Stimulated activated CD8-positive, alpha-beta memory T cell treated with anti-CD3 and anti-CD28 coated beads, Interleukin-2, amount 100 ng/mL, for 48 hours (primary cell): ENCODE measurements at places on chromosomes 2 and 18.

- no peak for DNase-seq
These were observed 100.7 kb downstream of the MAIP1 start for GRCh38 chr2:200056105-200056504.

GRCh38 chr18:3451183-3451988, 1.4 kb downstream of the TGIF1 start:
- DNase-seq = peak; percentile 83

- DNase-seq = no peak
These were observed 171.9 kb downstream of the KLHL29 start for GRCh38 chr2:23556929-23557328.

GRCh38 chr2:39435741-39436591, 1.1 kb downstream of the MAP4K3 start:
- no peak for DNase-seq

GRCh38 chr2:116820986-116821385, 993.5 kb upstream of the DDX18 start:
- no peak for DNase-seq

DNA sequence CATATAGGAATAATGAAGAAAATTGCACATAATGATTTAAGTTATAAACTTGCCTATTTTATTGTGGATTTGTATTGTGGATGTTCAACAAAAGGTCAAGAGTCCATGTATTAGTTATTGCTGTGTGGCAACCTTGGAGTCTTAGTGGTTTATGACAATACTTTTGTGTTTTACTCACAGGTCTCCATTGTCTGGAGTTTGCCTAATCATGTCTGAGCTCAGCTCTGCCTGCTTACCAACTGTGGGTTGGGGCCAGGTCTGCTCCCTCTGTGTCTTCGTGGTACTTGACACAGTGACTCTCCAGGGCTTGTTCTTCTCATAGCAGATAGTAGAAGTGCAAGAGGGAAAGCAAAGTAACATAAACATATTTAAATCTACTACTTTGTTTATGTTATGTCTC, 382.5 kb downstream of the CBLN2 start:
- DNase-seq = no peak

DNA sequence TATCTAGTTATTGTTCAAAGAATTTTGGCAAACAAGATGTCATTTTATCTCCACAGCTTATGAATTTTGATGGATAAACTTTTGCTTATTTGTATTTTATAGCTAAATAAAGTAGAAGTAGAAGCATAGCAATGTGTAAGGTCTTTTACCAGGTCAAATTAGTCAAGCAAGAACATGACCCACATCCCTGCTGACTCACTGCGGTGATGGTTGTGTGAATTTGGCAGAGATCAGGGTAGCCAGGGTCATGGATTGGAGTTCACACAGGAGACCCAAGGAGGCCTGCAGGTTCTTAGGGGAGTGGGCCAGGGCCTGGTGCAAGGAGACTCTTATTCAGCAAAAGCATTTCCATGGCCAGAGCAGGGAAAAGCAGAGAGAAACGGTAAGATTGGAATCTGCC, 18.7 kb downstream of the SP140 start:
- DNase-seq = no peak
